ENCODE measurements at places on chromosomes 5 and 9.

GRCh38 chr9:137139468-137140150 is 655 bp downstream of the GRIN1 start:
- no peak for DNase-seq

DNA sequence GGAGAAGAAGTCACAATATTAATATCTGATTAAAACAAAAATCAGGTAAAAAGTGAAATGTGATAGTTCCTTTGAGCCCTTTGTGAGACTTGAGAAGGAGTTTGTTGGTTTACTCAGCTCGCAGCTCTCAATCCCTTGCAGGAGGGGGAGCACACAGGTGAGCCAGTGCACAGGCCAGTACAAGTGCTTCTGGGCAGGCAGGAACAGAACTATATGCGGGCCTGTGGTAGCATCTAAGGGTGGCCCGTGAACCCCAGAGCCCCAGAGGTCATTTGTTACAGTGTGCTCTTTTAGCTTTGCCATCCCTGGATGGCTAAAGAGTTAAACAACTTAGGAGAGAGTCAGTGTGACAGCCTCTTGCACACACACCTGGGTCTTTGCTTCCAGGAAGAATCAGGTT is 215.3 kb upstream of the EDIL3 start:
- DNase-seq: no peak

DNA sequence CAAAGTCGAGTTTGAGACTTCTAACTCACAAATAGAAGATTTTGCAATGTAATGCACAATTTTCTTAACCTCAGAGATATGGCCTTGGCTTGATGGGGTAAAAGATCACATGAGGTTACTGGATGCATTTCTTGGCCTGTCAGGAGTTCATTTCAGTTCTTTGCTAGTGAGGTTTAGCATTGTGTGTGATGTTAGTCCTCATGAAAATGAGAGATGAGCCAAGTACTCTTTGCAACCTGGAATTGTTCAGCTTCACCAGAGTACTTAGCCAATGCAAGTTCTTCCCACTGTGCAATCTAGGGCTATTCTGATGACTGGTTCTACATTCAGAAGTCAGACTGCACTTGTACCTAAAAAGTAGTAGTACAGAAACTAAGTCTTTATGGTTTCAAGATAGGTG is 24.9 kb downstream of the GNAQ start:
- DNase-seq: no peak

- no peak for DNase-seq
Measured at GRCh38 chr5:58299256-58299655, 160.6 kb downstream of the PLK2 start.

DNA sequence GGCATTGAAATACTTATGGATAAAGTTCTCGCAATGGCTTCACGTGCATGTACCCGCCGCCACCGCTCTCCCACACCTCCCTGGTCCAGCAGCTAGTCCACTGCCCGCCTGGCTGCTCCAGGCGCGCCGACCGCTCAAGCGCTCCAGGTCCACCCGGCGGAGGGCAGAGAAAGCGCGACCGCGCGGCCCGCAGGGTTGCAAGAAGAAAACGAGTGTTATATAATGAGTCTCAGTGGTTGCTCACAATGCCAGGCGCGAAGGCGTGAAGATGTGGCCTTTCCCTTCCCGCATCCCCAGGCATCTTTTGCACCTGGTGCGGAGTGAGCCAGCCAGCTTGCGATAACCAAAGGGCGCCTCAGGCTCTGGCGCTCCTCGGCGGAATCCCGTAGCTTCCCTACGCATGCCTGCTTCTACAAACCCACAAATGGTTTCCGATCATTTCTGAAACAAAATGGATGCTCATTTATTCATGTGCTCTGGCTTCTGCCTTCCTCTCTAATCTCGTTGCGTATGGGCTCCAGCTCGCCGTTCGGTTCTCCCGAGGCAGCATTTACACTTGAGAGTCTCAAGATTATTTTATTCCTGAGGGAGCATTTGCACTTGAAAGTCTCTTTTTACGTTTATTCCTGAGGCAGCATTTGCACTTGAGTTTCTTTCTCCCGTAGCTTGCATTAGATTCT is 25.7 kb downstream of the CDKN2A start:
- no peak for DNase-seq

GRCh38 chr5:143977891-143978461 is 166.0 kb downstream of the HMHB1 start:
- DNase-seq: no peak

DNA sequence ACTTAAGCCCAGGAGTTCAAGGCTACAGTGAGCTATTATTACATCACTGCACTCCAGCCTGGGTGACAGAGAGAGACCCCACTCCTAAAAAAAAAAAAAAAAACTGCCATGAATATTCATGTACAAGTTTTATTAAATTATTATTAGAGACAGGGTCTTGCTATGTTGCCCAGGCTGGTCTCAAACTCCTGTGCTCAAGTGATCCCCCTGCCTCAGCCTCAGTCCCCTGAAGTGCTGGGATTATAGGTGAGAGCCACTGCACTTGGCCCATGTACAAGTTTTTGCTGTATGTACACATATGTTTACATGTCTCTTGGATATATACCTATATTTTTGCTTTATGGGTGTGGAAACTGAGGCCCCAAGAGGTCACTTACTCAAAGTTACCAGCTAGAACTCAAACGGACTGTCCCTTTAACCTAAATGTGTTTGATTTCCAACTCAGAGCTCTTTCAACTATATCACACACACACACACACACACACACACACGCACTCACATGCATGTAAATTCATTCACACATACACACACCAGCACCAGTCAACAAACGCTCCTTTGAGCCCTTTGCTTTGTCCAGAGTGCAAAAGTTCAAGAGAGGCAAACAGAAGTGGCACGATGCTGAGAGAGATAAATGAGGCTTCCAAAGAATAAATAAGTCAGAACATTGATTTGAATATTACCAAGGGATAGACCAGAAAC is 42.3 kb upstream of the STRBP start:
- no peak for DNase-seq

GRCh38 chr5:14767735-14768507 is 103.4 kb downstream of the OTULIN start:
- no peak for DNase-seq

- DNase-seq: no peak
Measured at GRCh38 chr9:77773381-77773780, 125.3 kb upstream of the GNA14 start.

GRCh38 chr5:138128334-138128733 is 10.9 kb downstream of the NME5 start:
- DNase-seq: no peak

DNA sequence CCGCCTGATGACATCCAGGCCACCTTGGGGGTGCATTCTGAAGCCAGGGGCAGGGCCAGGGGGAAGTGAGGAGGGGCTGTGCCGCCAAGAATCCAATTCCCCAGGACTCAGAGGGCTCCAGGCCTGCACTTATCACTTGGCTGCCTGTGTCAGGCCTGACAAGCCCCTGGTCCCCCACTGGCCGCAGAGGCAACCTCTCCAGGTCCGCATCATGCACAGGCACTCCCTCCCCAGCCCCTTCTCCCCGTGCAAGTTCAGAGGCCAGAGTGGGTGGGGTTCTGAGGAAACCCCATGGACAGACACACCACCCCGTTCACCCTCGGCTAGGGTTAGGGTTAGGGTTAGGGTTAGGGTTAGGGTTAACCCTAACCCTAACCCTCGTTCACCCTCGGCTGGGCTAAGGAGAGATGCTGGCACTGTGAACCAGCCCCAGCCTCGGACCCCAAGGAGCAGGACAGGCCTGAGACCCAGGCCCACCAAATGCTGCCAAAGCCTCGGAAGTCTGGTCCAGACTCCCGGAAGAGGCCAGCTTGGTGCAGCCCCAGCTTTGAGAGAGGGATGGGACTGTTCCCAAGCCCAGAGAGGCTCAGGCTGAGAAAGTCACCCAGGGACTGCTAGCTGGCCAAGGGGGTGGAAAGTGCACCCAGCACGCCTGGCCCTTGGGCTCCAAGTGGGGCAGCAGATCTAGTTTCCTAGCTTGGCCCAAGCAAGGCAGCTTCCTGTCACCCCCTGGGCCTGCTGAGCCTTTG is 4.9 kb downstream of the LCN2 start:
- DNase-seq: no peak

- DNase-seq: no peak
Measured at GRCh38 chr5:59173578-59173977, 590.7 kb downstream of the RAB3C start.

- no peak for DNase-seq
Measured at GRCh38 chr5:2759696-2760461, 8.4 kb upstream of the IRX2 start.

- no peak for DNase-seq
Measured at GRCh38 chr9:37986771-37987258, 82.2 kb downstream of the SHB start.

DNA sequence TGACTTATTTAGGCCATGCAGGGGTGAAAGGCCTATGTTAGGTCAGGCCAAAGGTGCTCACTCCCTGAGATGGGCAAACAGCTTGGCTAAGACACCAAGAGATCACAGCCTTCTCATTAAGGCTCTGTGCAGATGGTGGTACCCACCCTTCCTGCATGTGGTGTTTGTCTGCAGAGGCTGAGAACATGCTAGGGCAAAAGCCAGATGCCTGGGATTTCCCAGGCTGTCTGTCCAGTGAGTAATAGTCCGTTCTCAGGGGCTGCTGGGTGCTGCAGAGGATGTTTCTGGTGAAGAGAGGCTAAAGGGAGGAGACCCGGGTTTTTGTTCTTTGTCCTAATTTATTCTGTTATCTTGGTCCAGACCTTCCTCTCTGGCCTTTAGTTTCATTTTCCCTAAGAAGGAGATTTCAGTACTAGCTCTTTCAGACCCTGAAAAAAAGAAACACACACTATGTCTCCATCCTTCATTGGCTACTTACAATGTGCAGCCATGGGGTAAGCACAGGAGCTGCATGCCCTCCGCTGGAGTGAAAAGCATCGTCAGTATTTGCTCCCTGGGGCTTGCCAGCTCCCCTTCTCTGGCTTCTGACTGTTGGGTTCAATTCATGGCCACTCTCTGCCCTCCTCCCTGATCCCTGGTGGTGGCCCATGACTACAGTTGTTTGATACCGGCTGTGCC is 23.4 kb upstream of the GLRA1 start:
- no peak for DNase-seq

- no peak for DNase-seq
Measured at GRCh38 chr5:102583276-102584124, 84.7 kb upstream of the SLCO6A1 start.

DNA sequence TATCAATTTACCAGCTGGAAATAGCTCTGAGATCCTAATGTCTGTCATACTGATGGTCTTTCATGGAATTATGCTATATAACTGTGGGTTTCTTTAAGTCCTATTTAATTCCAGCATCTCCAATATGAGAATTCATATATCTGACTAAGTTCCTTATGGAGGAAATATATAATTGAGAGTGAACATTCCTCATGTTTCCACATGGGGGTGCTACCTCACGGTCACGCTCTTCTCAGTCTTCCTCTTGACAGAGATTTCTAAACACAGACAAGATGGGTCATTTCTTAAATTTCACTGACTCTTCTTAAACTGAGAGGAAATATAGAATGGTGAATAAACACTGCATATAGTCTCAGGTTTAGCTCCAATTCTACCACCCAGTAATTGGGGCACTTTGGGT is 212.1 kb downstream of the SLF1 start:
- DNase-seq: no peak

DNA sequence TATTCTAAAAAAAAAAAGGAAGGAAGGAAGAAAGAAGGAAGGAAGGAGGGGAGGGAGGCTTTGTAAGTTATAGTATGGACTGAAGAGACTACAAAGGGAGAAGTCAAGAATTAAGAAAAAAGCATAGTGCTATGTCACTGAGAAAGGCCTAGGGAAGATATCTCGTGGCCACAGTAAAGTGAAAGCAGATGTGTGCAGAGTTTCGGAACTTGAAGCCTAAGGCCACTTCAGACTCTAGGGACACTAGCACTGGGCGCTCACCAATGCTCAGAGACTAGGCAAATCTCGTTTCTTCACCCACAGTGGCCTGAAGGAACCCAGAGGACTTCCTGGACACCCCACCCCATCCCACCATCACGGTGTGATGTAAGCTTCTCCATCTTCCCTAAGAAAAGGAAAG is 181.4 kb upstream of the TRPM3 start:
- DNase-seq: no peak

DNA sequence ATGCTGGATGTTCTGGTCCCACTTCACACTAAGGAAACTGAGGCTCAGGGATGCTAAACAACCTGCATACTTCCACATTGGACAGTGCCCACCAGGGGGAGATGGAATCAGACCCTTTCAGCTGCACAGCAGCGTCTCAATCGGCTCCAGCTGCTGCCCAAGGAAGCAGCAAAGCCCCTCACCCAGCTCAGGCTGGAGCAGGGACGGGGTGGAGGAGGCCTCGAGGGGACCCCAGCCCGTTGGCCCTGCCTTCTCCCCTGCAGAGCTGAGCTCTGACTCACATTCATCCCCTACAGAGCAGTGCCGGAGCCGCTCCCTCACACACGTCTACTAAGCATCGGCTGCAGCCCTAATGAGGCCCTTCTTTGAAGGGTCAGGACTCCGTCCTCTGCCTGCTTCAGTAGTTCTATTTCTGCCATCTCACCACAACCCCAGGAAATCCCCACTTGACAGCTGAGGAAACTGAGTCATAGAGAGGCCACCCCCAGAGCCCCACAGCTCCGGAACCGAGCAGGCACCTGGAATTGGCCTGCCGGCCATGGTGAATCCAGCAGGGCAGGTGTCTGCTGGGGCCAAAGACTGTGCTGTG is 21.5 kb upstream of the SUSD3 start:
- DNase-seq: no peak

- no peak for DNase-seq
Measured at GRCh38 chr5:5381310-5381913, 41.1 kb upstream of the ICE1 start.

- DNase-seq: no peak
Measured at GRCh38 chr5:43010935-43011315, 29.2 kb downstream of the ANXA2R start.

DNA sequence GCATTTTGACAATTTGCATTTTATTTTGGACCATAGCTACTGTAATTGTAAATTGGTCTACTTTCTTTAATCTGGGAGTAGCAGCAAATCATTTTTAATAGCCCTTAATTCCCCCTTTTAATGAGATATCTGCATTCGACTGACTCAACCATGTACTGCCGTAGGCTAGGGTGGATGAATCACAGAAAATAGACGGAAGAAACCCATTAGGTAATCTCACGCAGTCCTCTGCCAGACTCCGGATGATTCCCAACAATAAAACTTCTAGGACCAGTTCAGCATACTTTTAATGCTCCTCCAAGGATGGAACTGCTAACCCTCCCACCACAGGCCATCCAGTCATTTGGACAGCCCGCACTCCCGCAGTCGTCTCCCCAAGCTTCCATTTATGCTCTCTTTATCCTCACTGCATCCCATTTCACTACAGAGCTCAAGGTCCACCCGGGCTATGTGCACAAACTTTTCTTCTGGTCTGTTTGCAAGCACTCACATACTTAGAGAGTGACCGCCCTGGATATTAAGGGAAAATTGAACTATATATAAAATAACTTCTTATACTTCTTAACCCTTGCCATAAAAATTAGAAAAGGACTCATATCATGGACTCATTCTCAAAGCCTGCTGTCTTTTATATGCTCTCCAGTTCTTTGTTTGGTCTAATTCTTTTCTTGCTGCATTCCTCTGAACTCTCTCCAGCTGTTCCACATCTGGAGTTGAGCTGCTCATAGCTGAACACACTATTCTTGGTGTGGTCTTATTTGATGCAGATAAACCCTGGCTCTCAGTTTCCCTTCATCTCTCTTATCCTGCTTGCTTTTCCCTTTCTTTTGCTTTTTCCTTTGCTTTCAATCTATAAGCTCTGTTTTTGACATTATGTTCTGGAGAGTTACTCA is 326.6 kb downstream of the ARL15 start:
- DNase-seq: no peak

Data from mesenteric fat pad (tissue), 1 donor.